ENCODE measurements at places on chromosomes 12 and 14.

DNA sequence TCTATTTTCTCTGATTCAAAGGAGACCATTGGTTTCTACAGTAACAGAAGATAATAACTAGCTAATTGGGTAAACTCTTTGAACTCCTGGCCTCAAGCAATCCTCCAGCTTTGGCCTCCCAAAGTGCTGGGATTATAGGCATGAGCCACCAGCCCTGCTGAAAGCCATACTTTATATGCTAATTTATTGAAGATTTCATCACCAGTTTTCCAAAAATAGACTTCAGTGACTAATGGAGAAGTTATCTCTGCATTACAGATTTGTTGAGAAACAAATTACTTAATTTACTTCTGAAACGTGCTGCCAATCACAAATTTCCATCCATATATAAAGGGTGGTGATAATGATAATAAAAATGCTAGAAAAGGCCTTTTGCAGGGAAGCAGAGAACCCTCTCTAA lies 1758.1 kb upstream of the SEL1L start:
- no peak for DNase-seq

- DNase-seq, result no peak
Observed at GRCh38 chr12:60252359-60253096, 656.7 kb downstream of the SLC16A7 start.

- no peak for DNase-seq
Observed at GRCh38 chr12:54033106-54033979, 493 bp downstream of the HOXC5 start.

- no peak for DNase-seq
Observed at GRCh38 chr14:66920196-66920595, 269.0 kb upstream of the GARIN2 start.

DNA sequence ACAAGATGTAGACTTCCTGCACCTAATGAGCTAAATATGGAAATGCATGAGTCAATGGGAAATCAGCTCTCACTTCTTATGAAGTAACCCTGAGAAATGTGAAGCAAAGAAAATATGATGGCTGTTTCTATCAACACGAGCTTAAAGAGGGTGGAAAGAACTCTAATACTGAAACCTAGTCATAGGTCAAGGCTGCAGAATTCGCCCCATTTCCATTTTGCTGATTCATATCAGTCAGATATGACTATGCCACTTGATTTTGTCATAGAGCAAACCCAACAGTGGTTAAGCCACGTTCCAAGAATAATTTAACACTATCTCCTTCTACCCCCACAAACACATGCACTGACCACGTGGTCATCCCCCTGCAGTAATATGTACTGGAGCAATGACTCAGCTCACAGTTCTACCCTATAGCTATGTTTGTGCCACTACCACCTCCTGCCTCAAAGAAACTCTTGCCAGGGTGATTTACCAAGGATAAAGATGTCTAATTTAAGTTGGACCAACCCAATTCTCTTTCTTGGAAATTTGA lies 157.5 kb downstream of the TMTC3 start:
- DNase-seq, result peak; percentile 21

DNA sequence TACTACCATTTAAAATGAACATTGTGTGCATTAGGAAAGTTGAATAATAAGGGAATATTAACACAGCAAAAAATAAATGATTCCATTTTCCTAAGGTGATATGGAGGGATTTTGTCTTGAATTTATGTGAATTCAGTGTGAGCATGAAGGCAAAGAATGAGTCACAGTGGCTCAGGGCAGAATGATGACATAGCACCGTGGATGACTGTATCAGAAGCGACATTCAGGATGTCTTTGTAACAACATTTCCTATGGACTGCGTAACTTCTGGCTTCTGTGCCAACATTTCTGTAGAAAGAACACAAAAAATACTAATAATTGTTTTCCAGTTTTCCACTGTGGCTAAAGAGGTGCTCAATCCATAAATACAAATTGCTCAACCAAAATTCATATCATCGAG lies 54.6 kb downstream of the TTC8 start:
- peak; percentile 13 for DNase-seq

- DNase-seq, result no peak
Observed at GRCh38 chr12:53056296-53056695, 6.4 kb downstream of the TNS2 start.

DNA sequence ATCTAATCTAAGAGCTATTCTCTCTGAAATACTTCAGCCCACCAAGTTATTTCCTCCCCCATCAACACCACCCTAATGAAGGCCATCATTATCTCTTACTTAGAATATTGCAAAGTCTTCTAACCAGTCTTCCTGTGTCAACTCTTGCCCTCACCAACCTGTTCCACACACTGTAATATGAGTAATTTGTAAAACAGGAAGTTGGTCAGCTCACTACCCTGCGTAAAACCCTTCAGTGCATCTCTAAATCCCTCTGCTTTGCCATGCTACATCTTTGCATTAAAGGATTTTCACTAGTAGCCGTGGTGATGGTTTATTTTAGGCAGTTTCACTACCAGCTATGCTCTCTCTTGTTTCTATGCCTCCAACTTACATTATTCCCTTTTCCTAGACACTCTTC lies 70.0 kb downstream of the KIF21A start:
- DNase-seq, result no peak

DNA sequence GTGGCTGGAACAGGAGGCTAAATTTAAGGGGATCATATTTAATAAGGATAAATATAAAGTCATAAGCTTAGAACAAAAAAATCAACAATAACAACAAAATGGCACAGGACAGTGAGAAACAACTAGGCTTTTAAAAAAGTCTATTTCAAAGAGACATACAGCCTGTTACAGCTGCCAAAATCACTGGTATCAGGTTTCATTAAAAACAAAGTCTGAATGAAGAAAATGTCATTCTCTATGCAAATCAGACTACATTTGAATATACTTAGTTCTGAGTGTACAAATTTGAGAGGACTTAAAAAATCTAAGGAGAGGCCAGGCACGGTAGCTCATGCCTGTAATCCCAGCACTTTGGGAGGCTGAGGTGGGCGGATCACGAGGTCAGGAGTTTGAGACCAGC lies 44.0 kb downstream of the TFCP2 start:
- DNase-seq, result no peak

GRCh38 chr12:79959484-79959883 lies 24.6 kb upstream of the PPP1R12A start:
- DNase-seq, result no peak

- DNase-seq, result no peak
Observed at GRCh38 chr14:101726295-101726953, 35.1 kb upstream of the PPP2R5C start.

DNA sequence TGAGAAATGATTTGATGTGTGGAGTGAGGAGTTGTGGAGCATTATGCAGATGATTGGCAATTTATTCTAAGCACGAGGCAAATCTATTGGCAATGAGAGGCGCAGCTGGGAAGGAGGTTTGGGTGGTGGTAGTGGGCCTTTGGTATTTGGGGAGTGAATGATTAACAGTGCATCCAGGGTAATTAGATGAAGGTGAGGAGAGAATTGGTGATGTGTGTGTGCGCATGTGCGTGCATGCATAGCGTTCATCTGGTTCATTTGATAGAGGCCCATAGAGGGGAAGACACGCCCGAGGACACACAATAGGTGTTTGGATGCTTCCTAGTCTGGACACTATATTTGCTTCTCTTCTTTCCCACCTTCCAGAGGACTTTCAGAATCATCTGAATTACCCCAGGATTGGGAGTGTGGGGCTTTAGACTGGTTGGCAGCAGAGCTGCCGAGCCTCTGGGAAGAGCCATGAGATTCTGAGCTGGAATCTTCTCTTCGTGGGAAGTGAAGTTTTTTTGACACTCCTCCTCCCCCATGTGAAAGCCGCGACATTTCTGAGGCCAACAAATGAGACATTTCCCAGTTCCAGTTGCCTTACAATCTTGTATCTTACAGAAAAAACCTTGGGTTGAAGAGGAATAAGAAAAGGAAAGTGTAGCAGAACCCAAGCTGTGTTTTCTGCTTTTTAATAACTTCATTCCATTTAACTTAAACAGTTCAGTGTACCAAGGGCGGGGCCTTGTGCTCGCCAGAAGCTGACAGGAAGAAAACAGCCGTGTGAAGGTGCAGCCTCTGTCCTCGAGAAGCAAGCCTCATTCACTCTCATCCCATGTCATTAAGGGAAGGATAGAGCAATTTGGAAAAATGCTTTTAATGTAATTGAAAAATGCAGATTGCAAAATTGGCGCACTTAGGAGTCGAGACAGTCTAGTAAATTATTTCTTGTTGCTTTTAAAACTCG lies 65.2 kb downstream of the SLC25A47 start:
- no peak for DNase-seq

DNA sequence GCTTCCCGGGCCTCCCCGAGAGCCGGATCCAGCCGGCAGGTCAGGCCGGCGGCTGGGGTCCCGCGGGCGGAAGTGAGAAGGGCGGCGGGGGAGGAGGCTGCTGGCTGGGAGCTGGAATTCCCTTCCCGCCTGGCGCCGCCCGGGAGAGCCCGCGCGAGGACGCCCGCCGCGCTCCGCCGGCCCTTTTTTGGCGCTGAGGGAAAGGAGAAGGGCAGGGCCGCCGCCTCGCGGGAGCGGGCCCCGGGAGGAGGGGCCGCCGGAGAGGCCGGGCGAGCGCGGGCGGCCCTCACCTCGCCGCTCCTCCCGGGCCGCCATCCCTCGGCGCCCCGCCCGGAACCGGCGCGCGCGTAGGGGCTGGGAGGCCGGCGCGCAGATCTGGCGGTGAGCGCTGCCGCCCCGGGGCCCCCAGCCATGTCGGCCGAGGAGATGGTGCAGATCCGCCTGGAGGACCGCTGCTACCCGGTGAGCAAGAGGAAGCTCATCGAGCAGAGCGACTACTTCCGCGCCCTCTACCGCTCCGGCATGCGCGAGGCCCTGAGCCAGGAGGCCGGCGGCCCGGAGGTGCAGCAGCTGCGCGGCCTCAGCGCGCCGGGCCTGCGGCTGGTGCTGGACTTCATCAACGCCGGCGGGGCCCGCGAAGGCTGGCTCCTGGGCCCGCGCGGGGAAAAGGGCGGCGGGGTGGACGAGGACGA lies at the start of the genes KLHL42 and MANSC4:
KLHL42 (plus strand) TSS at position 314 of the 692 bp plus-strand sequence; CDS start at position 412, 98 bp downstream.
MANSC4 (minus strand) TSS at position 317 of the 692 bp plus-strand sequence. CDS start 8,960 bp downstream, outside the sequence.
- DNase-seq, result peak; percentile 90

DNA sequence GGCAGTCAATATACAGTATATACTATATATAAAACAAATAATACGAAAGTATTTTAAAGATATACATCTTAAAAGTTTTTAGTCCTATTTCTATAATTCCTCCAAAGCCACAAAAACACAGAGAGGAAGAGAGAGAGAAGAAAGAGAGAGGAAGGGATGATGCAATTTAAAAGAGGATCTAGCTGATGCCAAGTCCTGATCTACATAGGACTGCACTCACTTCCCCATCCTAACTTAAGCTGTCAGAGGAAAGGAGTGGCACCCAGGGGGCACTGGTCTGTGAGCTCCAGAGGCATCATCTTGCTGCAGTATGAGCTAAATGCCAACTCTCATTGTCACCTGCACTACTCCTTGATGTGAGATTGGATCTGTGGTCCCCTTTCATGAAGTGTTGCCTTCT lies 95.8 kb downstream of the C12orf42 start:
- DNase-seq, result no peak

- DNase-seq, result no peak
Observed at GRCh38 chr12:59850268-59850667, 254.4 kb downstream of the SLC16A7 start.

DNA sequence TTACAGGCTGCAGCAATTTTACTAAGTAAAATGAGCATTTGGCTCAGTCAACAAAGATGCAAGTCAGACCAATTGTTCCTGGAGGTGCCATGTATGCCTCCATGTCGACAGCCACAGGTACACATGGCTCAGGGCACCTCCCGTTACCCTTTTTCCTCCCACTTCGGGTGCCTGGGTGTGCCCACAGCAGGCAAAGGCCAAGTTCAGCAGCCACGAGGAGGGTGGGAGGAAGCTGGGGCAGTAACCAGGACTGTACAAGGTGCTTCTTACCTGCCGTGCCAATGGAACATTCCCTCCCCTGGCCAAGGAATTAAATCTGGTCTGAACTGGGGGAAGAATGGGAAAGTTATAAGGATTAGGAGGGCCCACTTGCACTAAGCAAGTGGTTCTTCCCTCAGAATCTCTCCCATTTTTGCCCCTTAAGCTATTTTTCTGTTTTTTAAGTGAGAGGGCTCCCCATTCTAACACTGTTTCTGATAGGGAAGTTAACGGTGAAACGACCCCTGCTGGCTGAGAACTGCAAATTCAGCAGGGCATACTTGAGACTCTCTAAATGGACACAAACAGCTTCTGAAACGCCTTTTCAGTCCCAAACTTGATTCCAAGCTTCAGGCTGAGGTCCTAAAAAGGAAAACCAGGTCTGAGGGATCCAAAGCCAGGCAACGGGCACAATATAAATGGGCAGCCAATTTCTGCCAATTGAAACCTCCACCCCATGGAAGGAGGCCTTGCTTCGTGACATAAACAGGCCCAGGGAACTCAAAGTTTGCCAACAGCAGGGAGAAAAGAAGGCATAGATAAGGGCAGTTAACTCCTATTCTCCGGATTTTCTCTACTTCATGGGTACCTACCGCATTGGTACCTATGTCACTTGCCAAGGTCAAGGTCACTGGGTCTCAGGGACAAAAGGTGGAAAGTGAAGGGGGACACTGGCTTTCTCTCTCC lies 24.8 kb downstream of the CLECL1 start:
- DNase-seq, result peak; percentile 73

- DNase-seq, result no peak
Observed at GRCh38 chr14:81200054-81200453, 20.7 kb downstream of the GTF2A1 start.

GRCh38 chr12:1595690-1596347 lies 1.4 kb upstream of the FBXL14 start:
- no peak for DNase-seq

GRCh38 chr12:75349946-75350345 lies 15.5 kb downstream of the GLIPR1L1 start:
- DNase-seq, result no peak

DNA sequence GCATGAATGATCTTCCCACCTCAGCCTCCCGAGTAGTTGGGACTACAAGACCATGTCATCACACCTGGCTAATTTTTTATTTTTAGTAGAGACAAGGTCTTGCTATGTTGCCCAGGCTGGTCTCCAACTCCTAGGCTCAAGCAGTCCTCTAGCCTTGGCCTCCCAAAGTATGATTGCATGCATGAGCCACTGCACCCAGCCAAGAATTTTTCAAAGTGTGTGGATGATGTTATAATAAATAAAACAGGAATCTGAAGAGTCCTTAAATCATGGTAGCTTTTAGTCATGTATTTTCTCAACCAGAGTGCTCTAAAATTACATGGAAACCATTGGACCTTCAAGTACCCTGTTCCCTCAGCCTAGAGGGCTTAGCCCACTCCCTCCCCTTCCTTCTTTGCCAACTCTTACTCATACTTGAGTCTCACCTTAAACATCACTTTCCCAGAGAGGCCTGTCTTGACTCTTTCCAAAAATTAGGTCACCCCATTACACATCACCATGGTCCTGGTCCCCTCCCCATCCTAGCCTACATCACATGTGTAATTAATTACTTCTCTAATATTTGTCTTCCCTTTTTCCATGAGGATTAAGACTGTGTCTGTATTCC lies 52.2 kb upstream of the BICDL1 start:
- no peak for DNase-seq
